Activated T-cell treated with anti-CD3 and anti-CD28 coated beads, Interleukin-2, amount 50 U/mL, for 72 hours (primary cell): ENCODE measurements at places on chromosomes 6 and 20. TPM values are rescaled to one million over a fixed set of nuclear protein-coding genes. Genes with fewer than 3 reads are reported as not detected.

DNA sequence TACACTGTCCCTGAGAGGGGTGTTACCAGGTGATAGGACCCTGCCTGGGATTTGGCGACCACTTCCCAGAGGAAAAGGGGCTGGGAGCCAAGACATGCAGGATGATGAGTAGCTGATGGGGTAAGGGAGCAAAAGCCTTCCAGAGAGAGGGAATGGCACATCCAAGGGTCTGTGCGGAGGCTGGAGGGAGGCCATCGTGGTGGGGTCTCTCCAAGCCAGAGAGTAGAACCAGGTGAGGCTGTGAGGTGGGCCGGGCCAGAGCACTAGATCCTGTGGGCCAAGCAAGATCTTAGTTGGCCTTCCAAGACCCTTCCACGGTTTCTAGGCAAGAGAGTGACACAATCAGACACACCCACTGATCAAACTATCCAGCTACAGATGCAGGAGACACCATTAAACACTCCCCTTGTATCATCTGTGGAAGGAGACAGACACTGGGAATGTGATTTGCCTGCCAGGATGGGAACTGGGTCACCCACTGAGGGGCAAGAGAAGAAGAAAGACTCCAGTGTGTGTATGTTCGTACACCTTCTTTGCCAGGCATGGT is 128.9 kb downstream of the BANF2 start:
- DNase-seq = no peak

GRCh38 chr6:191487-192312 is 100.6 kb upstream of the DUSP22 start:
- DNase-seq = no peak

GRCh38 chr6:27283279-27283678 is 28.8 kb downstream of the POM121L2 start:
- no peak for DNase-seq

GRCh38 chr6:163019926-163020325 is 292.2 kb downstream of the PACRG start:
- DNase-seq = no peak

HLA-DQB1 gene
- total RNA-seq = 2.9 TPM

IMPG1 gene
- not detected for total RNA-seq

SLC22A1 gene
- 1.5 TPM for total RNA-seq
